CD4-positive, alpha-beta T cell treated with Interleukin-6 at 100 ng/mL for 8 hours (primary cell): ENCODE measurements at places on chromosomes 6 and 20.

GRCh38 chr6:116406678-116407345 lies 36.1 kb downstream of the DSE start:
- DNase-seq = no peak

- no peak for DNase-seq
Observed at GRCh38 chr6:45967363-45967762, 48.3 kb downstream of the CLIC5 start.

DNA sequence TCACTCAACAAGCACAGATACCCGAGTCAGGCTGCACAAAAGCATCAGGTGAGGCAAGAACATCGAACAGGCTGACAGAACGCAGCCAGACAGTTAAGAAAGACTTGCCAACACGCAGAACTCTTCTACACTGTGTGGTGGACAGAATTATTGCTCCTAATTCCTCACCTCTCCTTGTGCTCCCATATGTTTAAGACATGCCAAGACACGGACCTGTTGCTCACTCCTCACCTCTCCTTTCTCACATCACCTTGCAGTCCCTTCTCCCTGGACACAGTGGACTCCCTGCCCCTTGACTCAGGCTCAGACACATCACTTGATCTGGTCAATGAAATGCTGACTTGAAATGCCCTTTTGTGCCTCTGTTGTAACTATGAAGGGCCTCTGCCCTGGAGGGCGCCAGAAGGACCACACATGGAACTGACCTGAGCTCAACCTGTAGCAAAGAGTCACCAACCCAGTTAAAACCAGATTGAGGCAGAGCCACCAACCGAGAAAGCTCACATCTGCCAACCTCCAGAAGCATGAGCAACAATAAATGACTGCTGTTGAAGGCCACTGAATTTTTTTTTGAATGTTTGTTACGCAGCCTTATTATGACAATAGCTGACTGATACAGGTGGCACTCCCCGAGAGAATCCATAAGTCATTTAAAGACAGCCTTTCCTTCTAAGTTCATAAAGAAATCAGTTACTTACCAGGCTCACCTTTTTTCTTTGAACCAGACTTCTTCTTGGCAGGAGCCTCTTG lies 24.0 kb downstream of the RRBP1 start:
- DNase-seq = no peak

- no peak for DNase-seq
Observed at GRCh38 chr20:57460781-57461465, 64.0 kb downstream of the CTCFL start.

GRCh38 chr20:37446286-37447032 lies 74.6 kb upstream of the NNAT start:
- DNase-seq = no peak

DNA sequence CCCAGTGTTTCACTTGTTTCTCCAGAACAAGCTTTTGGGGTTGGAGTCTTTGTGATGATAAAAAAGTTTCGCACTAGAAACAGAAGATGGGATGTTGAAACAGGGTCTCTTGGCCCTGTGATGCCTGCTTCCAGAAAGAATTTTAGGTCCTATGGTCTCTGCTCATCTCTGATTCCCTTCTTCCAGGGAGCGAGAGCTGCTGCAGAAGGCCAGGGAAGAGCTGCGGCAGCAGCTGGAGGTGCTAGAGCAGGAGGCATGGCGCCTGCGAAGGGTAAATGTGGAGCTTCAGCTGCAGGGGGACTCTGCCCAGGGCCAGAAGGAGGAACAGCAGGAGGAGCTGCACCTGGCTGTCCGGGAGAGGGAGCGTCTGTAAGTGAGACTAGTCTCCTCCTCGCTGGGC lies 18.3 kb downstream of the CEP250 start:
- no peak for DNase-seq

DNA sequence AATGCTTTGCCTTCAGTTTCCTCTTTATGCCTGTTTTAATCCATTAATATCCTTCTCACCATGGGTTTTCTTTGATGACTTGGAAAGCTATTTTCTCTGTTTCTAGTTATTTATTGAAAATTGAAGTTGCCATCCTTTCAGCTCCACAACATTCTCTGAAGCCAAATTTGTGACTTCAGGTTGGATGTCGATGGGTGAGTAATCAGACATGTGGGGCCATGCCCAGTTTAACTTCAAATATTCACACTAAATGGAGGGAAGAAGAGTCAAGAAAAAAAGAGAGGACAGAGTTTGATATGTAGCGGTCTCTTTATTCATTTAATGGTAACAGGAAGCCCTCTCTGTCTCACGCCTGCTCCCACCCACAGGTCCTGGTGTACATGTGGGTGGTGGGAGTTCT lies 89.1 kb upstream of the RIPOR2 start:
- DNase-seq = no peak

DNA sequence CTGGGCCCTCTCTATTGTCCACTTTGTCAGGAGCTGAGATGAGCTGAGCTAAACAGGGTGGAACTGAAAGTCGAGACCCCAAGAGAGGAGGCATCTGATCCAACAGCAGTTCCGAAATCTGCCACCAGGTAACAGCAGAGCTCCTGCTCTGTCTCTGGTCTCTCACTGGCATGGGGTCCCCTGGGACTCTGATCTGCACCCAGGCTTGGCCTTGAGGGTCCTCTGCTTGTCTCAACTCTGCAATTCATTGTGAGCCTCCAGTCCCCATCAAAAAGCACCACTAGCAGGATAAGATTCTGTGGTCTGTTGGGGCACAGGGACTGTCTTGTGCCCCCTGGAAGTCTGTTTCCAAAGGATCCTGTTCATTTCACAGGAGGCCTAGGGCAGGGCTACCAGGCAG lies 62.5 kb upstream of the TOP1 start:
- no peak for DNase-seq

- DNase-seq = no peak
Observed at GRCh38 chr6:44053760-44054556, 73.3 kb downstream of the MRPL14 start.

DNA sequence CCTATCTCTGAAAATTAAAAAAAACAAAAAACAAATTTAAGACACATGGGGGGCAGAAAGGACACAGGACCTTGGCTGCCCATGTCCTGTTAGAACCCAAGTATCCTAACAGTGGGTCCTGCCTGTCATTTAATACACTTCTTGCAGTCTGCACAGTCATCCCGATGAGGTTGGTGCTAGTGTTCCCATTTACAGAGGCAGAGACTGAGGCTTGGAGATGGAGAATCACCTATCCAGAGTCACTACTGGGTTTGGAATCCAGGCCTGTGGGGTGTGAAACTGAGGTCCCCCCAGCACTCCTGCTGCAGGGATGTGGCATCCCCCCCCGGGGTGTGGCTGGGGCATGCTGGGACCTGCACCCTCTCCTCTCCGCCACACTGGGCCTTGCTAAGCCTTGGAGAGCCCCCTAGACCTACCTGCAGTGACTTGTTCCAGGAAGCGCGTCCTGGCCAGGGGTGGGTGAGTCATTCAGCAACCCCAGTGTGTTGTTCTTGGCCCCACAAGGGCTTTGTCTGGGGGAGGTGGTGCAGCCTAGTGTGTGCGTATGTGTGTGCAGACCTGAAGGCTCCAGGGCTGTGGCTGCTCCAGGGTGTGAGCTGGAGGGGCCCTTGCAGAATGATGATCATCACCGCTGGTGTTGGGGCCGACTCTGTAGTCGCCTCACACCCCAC lies 49.7 kb downstream of the BCAS4 start:
- no peak for DNase-seq

GRCh38 chr6:79208816-79209215 lies 25.7 kb downstream of the HMGN3 start:
- DNase-seq = no peak
